ENCODE measurements at places on chromosomes 6 and 20.

DNA sequence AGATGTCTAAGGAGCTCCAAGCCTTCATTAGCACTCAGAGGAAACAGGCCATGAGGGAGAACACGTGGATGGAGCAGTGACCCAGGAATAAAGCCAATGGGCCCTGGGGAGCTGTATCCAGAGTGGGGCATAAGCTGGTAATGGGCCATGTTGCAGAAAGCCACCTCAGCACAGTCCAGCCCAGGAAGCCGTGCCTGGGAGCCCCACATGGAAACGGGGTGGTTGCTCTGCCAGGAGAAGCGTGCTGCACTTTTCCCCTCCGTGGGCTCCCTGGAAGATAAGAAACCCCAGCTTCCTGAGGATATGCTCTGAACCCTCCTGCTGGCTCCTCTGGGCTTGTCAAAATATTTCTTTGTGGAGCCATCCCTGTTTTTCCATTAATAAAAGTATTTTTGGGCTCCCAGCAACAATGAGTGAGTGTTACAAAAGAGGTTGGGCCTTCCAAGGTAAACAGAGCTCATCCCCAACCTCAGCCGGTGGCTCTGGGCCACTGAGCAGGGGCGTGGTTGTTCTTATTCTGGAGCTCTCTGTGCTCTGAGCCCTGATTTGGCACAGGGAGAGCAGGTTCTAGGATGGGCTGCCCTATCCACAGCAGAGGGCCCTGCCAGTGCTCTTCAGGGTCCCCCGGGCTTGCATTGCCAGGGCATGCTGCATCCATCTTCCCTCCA, 31.2 kb upstream of the NFATC2 start:
- DNase-seq: no peak

DNA sequence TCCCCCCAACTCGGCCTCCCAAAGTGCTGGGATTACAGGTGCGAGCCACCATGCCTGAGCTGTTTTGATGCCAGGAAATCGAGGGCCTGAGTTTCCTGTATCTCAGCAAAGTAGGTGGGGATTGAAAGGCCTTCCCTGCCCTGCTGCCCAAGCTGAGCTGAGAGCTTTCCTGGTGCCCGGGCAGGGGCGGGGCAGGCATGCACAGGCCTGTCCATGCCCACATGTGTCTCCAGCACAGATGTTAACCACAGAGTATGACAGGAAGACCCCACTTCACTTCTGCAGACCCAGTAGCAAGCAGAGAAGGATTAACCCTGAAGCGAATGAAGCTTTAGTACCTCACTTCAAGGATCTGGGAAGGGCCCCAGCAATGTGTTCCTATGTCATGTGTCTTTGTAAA, 66.0 kb downstream of the GPR6 start:
- no peak for DNase-seq

- DNase-seq: no peak
Observed at GRCh38 chr6:89313006-89313405, 2.1 kb downstream of the GABRR2 start.

DNA sequence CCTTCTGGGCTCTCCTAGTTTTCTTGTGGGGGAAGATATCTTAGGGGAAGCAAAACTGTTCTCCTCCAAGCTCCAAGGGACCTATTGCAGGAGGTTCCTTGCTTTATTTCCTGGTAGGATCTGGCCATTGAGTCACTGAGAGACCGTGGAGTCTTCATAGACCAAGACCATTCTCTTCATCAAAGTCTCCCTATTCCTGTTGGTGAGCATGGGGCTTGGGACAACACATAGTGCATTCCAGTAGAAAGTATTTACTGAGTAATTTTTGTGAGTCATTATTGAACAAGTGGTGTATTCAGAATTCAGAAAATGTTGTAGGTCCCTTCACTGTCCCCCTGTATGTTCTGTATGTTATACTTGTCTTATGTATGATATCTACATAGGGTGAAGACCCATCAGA, 133.6 kb downstream of the CDH26 start:
- no peak for DNase-seq

GRCh38 chr6:21678990-21679389, 85.4 kb downstream of the SOX4 start:
- DNase-seq: no peak

GRCh38 chr20:40497899-40498691, 190.9 kb downstream of the MAFB start:
- no peak for DNase-seq

- DNase-seq: no peak
Observed at GRCh38 chr6:51868591-51869355, 218.6 kb downstream of the PKHD1 start.

DNA sequence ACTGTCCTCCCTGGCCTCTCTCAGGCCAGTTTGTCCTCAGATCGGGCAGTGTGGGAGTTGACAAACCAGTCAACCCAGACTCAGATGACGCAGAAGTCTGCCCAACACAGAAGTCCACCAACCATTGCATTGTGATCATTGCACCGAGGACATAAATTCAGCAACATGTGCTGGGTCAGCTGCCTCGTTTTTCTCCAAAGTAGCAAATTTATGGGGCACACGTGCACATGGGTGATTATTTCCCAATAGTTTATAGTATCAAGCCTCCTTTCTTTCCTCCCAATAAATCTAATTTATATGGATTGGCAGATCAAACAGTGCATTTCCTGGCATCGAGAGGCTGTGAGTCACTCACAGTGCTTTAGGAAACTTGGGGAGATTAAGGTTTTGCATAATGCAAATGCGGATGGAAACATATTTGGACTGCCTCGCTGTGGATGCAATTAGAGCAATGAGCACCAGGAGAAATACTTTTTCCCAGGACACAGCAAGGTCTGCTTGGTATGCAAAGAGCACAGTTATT, 413.7 kb upstream of the SULF2 start:
- DNase-seq: no peak

- no peak for DNase-seq
Observed at GRCh38 chr6:145836772-145837171, 22.2 kb upstream of the FBXO30 start.

GRCh38 chr6:150876598-150876997, 11.1 kb downstream of the MTHFD1L start:
- DNase-seq: no peak
